ENCODE measurements at places on chromosomes 7 and 10.
A peak's percentile ranks its signal among the peaks of the same experiment; 100 is the strongest.

- ATAC-seq, result no peak
Measured at GRCh38 chr7:134855442-134855841, 76.0 kb downstream of the CALD1 start.

DNA sequence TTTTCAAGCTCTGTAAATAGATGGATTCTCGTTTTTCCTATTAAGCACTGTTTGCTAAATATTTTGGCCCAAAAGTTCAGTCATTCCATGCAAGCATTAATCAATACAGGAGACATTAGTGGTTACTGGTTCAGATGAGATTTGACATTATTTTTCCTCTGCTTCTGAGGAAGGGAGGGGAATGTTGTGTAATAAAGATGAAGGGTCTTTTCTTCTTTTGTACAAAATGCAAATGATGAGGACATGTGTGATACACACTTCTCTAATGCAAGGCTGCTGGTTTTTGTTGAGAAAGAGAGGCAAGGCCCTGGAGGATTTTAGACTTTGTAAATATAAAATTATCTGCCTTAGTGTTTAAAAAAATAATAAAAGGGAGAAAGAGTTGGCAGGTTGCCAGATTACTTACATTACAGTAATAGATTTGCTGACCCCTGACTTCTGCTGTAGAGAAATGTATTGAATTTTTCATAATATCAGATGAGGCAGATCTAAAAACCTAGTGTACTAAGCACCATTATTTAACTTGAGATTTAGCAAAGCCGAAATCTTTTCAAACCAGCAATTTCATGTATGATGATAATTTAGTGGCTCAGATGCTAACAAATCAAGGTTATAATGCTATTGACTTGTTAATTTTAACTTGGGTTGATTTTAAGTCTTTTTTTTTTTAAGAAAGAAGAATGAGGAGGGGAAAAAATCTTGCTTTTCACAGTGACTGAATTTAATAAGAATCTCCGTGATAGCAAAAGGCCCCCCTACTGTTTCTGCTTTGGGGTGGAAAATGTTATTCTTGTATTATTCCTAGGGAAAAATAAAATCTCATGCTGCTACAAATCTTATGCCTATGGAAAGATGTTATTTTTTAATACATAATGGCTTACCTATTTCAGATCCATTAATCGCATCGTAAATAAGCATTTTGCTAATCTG is 180.1 kb downstream of the ARID5B start:
- no peak for ATAC-seq

DNA sequence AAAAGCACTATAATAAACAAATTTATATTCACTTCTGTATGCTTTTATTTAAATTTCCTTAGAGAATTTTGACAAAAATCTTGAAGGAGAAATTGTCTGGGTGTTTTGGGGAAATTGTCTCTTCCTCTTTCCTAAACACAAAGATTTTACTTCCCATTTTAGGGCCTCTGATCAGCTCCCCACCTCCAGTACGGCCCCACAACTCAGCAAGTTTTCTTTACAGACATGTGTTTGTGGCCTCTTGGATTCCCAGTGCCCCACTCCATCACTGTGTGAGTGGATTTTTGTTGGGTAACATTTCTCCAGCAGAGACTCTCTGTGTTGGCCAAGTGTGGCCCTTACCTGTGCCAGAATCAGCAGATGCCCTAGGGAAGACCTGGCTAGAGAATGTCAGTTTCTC is 182.8 kb upstream of the CDC14C start:
- ATAC-seq, result no peak

DNA sequence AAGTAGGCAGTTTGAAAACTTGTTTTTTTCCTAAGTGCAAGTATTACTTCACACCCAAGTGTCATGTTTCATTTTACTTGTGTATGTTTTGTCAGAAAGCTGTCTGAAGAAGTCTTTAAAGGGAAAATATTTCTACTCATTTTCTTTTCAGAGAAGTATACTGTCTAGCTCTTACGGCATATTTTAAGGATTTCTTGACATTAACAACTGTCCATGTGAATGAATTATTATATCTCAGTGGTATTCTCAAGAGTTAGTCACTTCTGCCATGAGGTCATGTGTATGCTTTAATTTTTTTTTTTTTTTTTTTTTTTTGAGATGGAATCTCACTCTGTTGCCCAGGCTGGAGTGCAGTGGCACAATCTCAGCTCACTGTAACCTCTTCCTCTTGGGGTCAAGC is 229.5 kb downstream of the BICC1 start:
- ATAC-seq, result no peak

GRCh38 chr10:69715899-69716606 is 85.7 kb upstream of the COL13A1 start:
- ATAC-seq, result no peak

- ATAC-seq, result no peak
Measured at GRCh38 chr7:132846086-132846485, 235.8 kb downstream of the CHCHD3 start.

GRCh38 chr10:96357038-96357620 is 1.7 kb downstream of the OPALIN start:
- no peak for ATAC-seq

DNA sequence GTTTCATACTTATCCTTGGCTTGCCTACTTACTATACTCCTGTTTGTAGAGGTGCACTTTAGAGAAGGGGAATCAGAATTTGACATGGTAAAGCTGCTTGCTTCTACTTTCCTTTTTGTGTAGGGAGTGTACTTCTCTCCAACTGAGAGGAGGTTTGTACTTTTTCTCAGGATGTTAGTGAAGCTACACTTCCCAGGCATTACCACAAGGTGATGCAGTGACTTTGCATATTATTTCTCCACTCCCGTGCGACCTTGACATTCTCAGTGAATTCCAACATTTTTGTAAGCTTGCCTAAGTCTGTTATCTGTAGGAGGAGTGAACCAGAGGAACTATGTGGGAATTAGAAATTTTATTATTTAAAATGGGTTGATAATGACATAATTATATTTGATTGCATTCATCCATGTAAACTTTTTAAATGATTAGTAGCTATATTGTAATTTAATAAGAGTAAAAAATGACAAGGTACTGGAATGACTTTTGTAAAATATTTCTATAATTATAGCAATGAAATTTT is 5.2 kb downstream of the TAX1BP1 start:
- ATAC-seq, result peak; percentile 80

DNA sequence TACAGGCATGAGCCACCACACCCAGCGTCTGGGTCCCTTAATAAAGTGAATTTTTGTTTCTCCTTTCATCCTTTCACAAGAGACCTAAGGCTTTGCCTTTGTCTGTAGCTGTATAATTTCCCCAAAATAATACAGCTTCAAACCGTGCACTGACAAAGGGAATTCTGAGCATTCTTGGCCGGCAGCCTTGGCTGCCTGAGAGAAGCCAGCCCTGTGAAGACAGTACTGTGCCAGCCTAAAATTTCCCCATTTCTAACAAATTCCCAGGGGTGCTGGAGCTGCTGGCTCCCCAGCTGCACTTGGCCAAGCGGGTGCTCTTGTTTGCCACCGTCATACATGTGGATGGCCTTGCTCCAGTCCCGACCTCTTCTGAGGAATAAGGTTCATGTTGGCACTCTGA is 106.2 kb downstream of the ZMYND11 start:
- no peak for ATAC-seq

GRCh38 chr7:31099451-31100444 is 47.6 kb downstream of the ADCYAP1R1 start:
- no peak for ATAC-seq

Measured in SK-N-SH treated with all-trans-retinoic acid at 6 μM for 48 hours (cell line).